ENCODE measurements at places on chromosomes 13 and 19.

DNA sequence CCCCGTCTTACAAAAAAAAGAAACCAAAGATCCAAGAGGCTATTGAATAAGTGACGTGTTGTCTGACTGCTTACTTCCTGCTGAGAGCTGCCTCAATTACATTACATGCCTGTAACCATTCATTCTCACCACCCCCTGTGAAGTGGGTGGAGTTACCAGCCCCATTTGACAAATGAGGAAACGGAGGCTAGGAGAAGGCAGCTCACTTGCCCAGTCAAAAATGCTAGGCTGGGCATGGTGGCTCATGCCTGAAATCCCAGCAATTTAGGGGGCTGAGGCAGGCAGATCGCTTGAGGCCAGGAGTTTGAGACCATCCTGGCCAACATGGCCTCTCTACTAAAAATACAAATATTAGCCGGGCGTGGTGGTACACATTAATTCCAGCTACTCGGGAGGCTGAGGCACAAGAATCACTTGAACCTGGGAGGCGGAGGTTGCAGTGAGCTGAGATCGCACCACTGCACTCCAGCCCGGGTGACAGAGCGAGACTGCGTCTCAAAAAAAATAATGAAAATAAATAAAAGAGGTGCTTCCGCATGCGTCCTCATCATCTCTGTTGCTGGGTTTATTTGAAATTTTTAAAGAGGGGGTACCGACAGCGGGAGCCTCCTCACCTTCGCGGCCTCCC is 499 bp downstream of the LSM7 start:
- peak; percentile 84 for DNase-seq

DNA sequence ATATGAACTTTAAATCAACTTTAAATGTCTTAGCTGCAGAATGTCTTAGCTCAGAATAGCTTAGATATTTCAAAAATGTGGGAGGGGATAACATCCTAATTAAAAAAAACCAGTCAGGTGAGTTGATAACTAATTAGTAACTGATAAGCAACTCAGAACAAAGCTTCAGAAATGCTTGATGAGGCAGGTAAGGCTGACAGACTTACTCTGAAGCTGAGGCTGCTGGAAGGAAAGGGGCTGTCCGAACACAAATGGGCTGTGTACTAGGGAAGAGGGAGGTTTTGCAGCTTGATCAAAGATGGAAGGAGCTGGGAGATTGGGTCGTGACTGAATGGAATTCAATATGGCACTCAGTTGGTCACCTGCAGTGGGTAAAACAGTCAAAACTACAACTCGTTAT is 91.2 kb upstream of the FBXL3 start:
- no peak for DNase-seq

GRCh38 chr13:44199627-44200207 is 173.9 kb upstream of the SERP2 start:
- DNase-seq: no peak

- DNase-seq: no peak
These were observed 3.4 kb upstream of the CYP4F11 start for GRCh38 chr19:15937771-15938170.

- no peak for DNase-seq
These were observed 53.9 kb downstream of the MCF2L start for GRCh38 chr13:113022745-113023574.

- DNase-seq: no peak
These were observed 27.9 kb downstream of the SIGLEC5 start for GRCh38 chr19:51602189-51602854.

DNA sequence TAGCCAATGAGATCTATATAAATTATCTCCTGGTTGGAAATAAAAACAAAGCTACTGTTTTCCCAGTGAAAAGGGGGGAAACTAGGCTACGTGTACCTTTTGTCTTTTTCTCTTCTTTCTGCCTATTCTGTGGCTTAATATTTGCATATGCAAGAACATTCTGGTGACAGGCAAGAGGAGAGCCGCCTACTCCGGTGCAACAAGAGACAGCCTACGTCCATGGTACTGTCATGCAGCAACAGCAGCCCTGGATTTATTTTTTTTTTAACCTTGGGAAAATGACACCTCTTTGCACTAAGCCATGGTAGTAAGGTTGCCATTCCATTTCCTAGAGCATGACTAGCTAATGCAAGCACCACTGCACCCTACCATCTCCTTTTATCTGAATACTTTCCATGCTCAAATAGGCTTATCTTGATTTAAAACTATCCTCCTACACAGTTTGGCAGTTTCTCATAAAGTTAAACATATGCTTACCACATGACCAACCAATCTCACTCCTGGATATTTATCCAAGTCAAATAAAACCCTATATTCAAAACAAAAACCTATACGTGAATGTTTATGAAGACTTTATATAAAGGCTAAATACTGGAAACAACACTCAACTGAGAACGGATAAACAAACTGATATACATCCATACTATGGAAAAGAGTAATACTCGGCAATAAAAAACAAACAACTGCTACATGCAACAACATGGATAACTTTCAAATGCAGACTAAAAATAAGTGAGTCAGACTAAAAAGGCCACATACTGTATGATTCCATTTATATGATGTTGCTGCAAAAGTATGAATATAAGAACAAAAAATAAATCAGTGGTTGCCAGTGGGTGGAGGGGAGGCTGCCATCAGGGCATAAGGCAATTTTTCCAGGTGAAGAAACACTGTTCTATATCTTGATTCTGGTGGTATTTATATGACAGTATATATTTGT is 17.3 kb downstream of the NUFIP1 start:
- no peak for DNase-seq

DNA sequence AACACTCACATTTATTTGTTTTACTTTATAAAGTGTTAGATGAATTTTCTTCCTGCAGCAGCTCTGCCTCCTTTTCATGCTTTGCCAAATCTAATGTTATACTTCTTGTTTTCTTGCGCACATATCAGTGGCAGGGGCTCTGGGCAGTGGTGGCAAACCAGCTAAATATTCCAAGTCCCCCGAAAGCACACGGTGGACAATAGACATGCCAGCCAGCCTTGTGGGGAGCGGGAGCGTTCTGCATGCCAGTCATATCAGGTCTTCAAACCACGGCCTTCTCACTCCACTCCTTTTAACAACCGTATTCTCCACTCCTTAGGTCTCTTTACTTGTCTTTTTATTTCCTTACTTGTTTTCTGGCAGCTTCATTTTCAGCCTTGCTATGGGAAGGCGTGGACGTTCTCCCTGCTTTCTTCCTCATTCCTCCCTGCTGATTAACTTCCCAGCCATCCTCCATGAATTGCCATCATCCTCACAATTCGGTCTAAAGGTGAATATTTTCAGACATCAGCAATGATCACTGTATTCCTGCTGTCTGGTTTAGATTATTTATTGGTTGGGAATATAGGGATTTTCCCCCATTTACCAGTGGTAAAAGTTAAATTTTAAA is 77.1 kb upstream of the WASF3 start:
- no peak for DNase-seq

DNA sequence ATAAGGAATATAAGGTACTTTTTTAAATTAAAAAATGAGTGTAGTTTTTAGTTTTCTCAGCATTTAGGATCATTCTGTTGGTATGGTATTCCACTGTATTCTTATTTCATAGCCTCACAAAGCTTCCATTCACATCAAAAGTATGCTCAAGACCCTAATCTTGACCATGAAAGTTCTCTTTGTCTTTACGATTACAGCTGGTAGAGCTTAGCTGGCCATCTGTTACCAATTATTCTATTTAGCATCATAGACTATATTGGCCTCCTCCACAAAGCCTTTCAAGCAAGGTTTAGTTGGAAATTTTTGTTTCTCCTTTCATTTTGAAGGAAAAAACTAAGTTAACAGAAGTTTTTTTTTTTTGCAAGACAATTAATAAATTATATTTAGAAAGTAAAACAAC is 245.1 kb downstream of the KCTD12 start:
- DNase-seq: no peak

DNA sequence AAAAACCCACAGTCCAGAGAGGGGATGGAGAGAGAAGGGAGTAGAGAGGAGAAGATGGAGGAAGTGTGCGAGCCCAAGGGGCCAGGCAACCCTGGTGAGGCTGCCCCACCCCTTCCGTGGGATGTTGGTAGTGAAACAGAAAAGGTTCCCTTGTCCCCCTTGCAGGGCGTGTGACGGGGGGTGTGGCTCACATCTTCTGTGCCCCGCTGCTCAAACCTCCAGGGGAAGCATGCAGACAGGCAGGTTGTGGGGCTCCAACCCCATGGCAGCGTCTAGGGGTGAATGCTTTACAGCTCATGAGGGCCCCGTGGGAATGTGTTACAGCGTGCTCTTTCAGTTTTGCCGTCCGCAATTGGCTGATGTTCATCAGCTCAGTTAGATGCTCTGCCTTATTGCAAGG is 14.7 kb upstream of the EVI5L start:
- DNase-seq: peak; percentile 32

DNA sequence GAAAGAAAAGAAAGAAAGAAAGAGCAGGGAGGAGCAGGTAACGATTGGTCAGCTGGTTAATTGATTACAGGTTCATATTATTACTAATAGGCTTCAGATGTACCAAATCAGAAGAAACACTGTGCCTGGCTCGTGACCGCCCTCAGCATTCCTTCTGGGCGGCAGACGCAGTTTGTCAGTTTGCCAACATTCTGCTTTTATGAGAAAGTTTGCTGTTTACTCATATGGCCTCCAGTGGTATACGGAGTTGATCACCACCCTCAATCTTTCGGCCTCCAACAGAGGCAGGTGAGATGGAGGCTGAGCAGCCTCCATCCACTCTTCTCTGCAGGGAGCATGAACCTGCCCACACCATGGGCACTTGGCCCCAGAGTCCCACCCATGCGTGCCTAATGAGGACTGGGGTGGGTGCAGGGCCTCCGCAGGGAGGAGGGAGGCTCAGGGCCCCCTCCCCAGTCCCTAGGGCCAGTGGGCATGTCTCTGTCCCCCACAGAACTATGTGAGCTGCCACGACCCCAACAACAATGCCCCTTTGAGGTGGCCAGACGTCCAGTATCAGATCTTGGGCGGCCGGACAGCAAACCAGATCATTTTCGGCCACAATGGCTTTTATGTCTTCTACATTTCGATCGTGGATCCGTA is 8.8 kb downstream of the PRR22 start:
- no peak for DNase-seq

- peak; percentile 51 for DNase-seq
These were observed 8.6 kb upstream of the PEAK3 start for GRCh38 chr19:2290441-2291184.

DNA sequence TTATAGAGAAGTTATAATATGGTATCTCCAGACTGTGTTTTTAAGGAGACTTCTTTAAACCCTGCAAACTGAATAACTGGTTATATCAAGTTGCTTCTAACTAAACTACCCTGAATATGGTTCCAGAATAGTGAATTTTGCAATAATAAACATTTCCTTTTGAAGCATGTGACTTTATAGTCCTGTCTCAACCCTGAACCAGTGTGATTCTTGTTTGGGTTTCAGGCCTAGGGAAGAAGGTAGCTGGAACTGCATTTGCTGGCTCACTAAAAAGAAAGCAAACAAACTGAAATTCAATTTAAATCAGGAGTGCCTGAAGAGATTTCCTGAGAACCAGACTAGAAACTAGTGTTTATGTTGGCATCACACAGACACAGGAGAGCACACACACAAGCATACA is 4.9 kb downstream of the ARHGEF7 start:
- no peak for DNase-seq

DNA sequence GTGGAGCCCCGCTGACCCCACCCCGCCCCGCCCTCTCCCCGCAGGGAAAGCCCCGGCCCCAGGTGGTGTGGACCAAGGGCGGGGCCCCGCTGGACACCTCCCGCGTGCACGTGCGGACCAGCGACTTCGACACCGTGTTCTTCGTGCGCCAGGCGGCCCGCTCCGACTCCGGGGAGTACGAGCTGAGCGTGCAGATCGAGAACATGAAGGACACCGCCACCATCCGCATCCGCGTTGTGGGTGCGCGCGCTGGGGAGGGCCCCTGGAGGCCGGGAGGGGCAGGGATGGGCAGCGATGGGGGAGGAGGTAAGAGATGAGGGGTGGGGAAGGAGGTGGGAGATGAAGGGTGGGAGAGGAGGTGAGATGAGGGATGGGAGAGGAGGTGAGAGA is 17.2 kb upstream of the EMC10 start:
- DNase-seq: no peak

GRCh38 chr19:51480590-51480989 is 2.3 kb downstream of the CEACAM18 start:
- no peak for DNase-seq

- DNase-seq: peak; percentile 78
These were observed 66.9 kb upstream of the TM9SF2 start for GRCh38 chr13:99434258-99434788.

- no peak for DNase-seq
These were observed 158.8 kb upstream of the TMTC4 start for GRCh38 chr13:100833427-100833826.

DNA sequence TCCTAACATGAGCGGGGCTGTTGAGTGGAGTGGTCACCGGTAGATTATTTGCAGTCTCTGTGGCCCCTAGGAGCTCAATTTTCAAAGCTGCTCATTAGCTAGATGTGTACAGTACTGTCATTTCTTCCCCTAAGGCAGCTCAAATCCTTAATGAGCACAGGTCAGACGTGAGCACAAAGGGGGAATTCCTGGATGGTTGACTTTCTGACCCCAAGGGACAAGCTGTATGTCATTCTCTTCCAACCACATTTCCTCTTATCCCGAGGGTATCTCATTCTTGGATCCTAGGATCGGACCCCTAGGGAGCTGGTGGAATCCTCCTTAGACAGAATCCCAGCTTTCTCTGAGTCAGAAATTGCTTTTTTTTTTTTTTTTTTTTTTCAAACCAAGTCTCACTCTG is 5.7 kb upstream of the OR7G3 start:
- DNase-seq: no peak

DNA sequence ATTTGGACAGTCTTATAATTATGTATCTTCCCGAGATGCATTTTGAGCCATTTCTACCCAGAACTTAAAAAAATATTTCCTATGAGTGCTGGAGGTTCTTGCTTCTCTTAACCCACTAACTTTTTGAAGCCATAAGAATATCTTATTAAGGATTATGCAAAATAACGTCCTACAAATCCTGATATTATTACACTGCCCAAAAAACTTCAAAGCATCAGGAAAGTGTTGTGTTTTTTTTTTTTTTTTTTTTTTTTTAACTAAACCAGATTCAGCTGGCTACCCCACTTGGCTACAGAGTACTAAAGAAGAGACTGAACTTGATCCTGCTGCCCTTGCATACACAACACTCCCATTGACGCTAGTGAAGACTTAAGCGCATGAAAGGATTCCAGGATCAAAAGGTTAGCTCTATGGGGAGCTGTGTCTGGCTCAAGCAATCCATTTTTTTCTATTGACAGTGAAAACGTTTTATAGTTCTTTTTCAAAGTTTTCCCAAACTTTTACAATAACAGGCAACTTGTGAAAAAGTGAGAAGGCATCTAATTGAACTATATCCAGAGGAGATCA is 141.4 kb downstream of the KCNRG start:
- DNase-seq: no peak

GRCh38 chr19:48672994-48673393 is at the start of gene NTN5:
Gene NTN5 (minus strand): TSS chr19:48673017. CDS start chr19:48670986, 2,031 bp downstream.
- DNase-seq: no peak

- no peak for DNase-seq
These were observed 3.0 kb downstream of the GTPBP3 start for GRCh38 chr19:17340302-17340870.

GRCh38 chr19:38900202-38900629 is 447 bp downstream of the NFKBIB start:
- no peak for DNase-seq

GRCh38 chr19:14089412-14089661 is 1.2 kb downstream of the SAMD1 start:
- no peak for DNase-seq

- no peak for DNase-seq
These were observed 87.8 kb upstream of the C1QTNF9B start for GRCh38 chr13:23985060-23985459.

GRCh38 chr13:73911361-73911760 is 222.8 kb downstream of the KLF12 start:
- no peak for DNase-seq

GRCh38 chr19:38815059-38816001 is 2.6 kb upstream of the LGALS4 start:
- no peak for DNase-seq
